Uterus (tissue), 4 donors: ENCODE measurements at places on chromosomes 12 and 14. TPM values are rescaled to one million over a fixed set of nuclear protein-coding genes. Genes with fewer than 3 reads are reported as not detected.

The KLRF1 gene
- 0.35 TPM for total RNA-seq

The SPIC gene
- total RNA-seq = not detected

DNA sequence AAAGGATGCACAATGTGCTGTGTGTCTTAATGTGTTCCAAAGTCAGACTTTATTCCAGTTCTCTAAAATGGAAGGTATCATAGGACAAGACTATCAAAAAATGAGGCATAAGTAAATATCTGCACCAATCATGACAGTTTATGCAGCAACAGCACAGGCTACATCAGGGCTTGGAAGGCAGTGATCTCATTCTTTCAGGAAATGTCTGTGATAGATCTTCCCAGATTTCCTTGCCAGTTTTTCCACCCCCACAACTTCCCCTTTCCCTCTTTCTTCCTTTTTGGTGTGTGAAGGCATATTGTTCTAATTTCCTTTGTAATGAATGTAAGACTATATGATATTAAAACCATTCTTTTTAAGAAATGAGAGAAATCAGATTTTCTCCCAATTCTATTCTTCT is 326.7 kb downstream of the ATP23 start:
- no peak overlapping the region for H3K27ac ChIP-seq
- no peak overlapping the region for H3K4me3 ChIP-seq
- no peaks in the 10 kb centered on the region for H3K4me1 ChIP-seq
- H3K27me3 ChIP-seq = no peaks in the 10 kb centered on the region
- H3K36me3 ChIP-seq = no peaks in the 10 kb centered on the region

GRCh38 chr12:2244013-2244861 is 191.4 kb downstream of the CACNA1C start:
- H3K36me3 ChIP-seq = no peaks in the 10 kb centered on the region
- peak; percentile 74 for DNase-seq
- no peak overlapping the region for H3K4me3 ChIP-seq
- peak overlapping the region; percentile 77 for H3K27ac ChIP-seq
- H3K27me3 ChIP-seq = no peaks in the 10 kb centered on the region
- H3K4me1 ChIP-seq = peaks cover 4% of the 10 kb centered on the region

The BICDL1 gene
- 2.2 TPM for total RNA-seq

The PIWIL1 gene
- total RNA-seq = not detected

DNA sequence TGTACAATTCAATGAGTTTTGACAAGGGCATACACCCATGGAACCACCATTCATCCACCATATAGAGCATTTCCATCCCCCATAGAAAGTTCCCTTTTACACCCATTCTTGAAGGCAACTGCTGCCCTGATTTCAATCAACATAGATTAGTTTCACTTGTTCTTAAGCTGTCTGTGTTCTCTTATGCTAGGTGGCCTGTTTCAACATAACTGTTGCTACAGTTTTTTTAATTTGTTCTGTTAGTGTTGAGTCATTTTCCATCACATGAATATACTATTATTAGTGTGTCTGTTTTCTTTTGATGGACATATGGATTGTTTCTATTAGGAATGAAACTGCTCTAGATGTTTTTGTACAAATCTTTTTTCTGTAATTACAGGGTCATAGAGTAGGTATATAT is 123.4 kb downstream of the PTPRQ start:
- no peaks in the 10 kb centered on the region for H3K4me1 ChIP-seq
- no peak overlapping the region for H3K27ac ChIP-seq
- no peak overlapping the region for H3K4me3 ChIP-seq

DNA sequence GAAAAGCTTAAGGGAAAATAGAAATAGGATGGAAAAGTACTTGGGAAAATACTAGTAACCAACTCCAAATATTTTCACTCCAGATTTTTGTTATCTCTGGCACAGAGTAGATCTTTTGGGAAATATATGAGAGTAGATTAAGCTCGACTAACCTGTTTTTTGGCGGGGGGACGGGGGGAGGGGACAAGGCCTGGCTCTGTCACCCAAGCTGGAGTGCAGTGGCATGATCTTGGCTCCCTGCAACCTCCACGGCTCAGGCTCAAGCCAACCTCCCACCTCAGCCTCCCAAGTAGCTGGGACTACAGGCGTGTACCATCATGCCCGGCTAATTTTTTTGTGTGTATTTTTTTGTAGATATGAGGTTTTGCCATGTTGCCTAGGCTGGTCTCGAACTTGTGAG is 4.8 kb downstream of the DHRS7 start:
- no peak for DNase-seq
- H3K27me3 ChIP-seq = no peaks in the 10 kb centered on the region
- H3K36me3 ChIP-seq = no peaks in the 10 kb centered on the region
- H3K4me1 ChIP-seq = peaks cover 5% of the 10 kb centered on the region
- H3K4me3 ChIP-seq = no peak overlapping the region
- no peak overlapping the region for H3K27ac ChIP-seq

The ZNF219 gene
- 7.4 TPM for total RNA-seq

DNA sequence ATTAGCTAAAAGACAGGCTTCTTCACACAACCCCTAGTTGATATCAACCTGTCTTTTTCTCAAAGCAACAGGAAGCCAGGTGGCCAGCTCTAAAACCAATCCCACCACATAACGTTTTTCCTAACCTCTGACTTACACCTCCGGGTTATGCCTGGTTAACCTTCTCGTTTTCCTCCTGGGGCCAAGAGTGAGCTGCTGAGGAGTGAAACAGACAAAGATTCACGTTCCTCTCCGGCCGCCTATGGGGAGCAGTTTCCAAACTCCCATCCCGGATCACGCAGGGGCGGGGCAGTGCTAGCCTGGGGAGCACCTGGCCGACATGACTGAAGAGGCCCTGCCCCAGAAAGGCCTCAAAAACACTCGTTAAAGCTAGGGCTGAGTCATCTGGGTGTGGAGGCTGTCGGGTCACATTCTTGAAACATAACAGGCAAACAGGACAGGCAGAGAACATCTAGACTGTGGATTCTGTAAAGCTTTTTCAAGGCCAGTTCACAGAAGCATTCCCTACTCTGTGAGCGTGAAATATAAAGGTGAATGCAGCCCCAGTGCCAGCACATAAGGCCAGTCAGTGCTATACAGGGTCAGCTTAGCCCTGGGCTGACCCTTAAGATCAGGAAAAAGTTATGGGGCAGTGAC is 25.9 kb upstream of the LGALS3 start:
- peaks cover 31% of the 10 kb centered on the region for H3K4me1 ChIP-seq
- DNase-seq = peak; percentile 94
- H3K27me3 ChIP-seq = no peaks in the 10 kb centered on the region
- H3K36me3 ChIP-seq = no peaks in the 10 kb centered on the region
- H3K4me3 ChIP-seq = no peak overlapping the region
- H3K27ac ChIP-seq = peak overlapping the region; percentile 96

DNA sequence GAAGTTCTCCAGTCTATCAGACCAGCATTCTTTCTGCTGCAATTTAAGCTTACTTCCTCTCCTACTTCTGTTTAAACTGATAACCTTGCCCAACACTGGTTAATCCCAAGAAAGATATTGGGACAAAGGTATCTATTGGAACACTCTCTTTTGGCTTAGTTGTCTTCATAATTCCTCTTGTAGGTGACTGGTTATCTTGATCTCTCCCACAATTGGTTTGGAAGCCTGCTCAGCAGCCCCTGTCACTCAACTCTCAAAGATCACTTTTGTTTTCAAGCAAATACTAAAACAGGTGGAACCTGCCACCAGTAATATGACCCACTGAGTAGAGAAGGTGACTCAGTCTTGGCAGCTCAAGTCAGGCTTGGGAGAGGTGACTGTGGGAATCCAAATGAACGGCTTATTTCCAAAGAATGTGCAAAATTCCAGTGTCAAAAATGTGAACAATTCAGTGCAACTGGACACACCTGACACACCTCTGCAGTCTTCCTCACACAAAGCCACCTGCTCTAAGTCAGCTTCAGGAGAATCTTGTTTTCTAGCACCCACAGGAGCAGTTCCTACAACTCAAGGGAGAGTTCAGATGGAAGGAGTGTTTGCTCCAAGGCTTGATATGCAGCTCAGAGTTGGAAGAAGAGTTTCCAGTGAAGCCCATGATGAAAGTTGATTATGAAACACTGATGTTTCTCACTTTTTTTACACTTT is 83.2 kb upstream of the SLC38A2 start:
- peak overlapping the region; percentile 72 for H3K27ac ChIP-seq
- DNase-seq = no peak
- H3K4me1 ChIP-seq = peaks cover 8% of the 10 kb centered on the region
- H3K27me3 ChIP-seq = no peaks in the 10 kb centered on the region
- no peak overlapping the region for H3K4me3 ChIP-seq
- no peaks in the 10 kb centered on the region for H3K36me3 ChIP-seq

The LRIG3 gene
- total RNA-seq = 103 TPM

The TSPAN19 gene
- not detected for total RNA-seq

- no peak overlapping the region for H3K4me3 ChIP-seq
- no peaks in the 10 kb centered on the region for H3K27me3 ChIP-seq
- H3K36me3 ChIP-seq = no peaks in the 10 kb centered on the region
- H3K27ac ChIP-seq = no peak overlapping the region
- H3K4me1 ChIP-seq = no peaks in the 10 kb centered on the region
These were observed 106.8 kb downstream of the TMEM260 start for GRCh38 chr14:56686416-56686815.

The DNAI7 gene
- not detected for total RNA-seq

- no peak overlapping the region for H3K27ac ChIP-seq
- no peak overlapping the region for H3K4me3 ChIP-seq
- H3K27me3 ChIP-seq = no peaks in the 10 kb centered on the region
- no peak for DNase-seq
- no peaks in the 10 kb centered on the region for H3K4me1 ChIP-seq
These were observed 172.7 kb downstream of the NRXN3 start for GRCh38 chr14:78342879-78343278.

The CPNE6 gene
- total RNA-seq = 0.76 TPM

DNA sequence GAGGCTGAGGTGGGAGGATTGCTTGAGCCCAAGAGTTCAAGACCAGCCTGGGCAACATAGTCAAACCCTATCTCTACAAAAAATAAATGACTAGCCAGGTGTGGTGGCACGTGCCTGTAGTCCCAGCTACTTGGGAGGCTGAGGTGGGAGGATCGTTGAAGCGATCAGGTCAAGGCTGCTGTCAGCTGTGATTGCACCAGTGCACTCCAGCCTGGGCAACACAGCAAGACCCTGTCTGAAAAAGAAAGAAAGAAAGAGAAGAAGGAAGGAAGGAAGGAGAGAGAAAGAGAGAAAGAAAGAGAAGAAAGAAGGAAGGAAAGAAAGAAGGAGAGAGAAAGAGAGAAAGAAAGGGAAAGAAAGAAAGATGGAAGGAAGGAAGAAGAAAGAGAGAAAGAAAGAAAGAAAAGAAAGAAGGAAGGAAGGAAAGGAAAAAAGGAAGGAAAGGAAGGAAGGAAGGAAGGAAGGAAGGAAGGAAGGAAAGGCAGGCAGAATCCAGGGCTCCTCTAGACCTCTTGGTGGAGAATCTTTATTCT is 71.5 kb upstream of the FBRSL1 start:
- DNase-seq = no peak
- H3K4me1 ChIP-seq = no peaks in the 10 kb centered on the region
- H3K36me3 ChIP-seq = no peaks in the 10 kb centered on the region
- no peak overlapping the region for H3K4me3 ChIP-seq

DNA sequence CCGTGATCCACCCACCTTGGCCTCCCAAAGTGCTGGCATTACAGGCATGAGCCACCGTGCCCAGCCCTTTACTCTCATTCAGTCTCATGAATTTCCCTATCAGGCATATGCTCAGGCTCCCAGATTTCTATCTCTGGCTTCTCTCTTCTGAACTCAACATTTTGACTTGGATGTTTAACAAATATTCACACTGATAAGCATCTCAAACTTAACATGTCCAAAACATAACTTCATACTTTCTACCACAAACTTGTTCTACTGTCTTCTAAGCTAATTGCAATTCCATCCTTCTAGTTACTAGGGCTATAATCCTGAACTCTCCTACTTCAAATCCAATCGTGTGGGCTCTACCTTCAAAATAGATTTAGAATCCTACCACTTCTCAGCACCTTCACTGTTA is 73.9 kb upstream of the PAWR start:
- no peaks in the 10 kb centered on the region for H3K27me3 ChIP-seq
- no peak overlapping the region for H3K27ac ChIP-seq
- no peaks in the 10 kb centered on the region for H3K36me3 ChIP-seq

The MANSC1 gene
- 5.1 TPM for total RNA-seq

- no peaks in the 10 kb centered on the region for H3K4me1 ChIP-seq
- DNase-seq = no peak
- H3K36me3 ChIP-seq = no peaks in the 10 kb centered on the region
- H3K4me3 ChIP-seq = peak overlapping the region; percentile 88
These were observed 536 bp downstream of the TM7SF3 start for GRCh38 chr12:27013611-27014084.

The CBLN3 gene
- 1.3 TPM for total RNA-seq

DNA sequence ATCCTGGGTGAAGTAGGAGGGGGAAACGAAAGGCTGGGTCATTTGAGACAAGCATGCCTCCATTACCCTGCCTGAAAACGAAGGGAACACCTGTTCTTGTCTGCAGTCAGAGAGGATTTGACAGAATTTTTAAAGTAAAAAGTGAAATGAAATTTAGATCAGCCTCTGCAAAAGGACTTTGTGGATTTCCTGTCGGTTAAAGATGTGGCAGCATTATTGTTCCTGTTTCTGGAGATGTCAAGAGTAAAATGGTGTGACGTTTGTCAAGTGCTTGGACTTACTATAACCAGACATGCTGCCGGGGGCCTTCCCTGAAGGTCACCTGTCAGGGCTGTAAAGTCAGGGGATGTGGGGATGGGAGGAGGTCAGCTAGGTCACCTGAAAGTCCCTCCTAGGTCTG is 32.0 kb downstream of the NRXN3 start:
- DNase-seq = no peak
- no peaks in the 10 kb centered on the region for H3K36me3 ChIP-seq
- no peak overlapping the region for H3K4me3 ChIP-seq

The SLC2A14 gene
- not detected for total RNA-seq

The PPP1R1A gene
- total RNA-seq = 0.76 TPM
